ENCODE measurements at places on chromosomes 11 and 22.

DNA sequence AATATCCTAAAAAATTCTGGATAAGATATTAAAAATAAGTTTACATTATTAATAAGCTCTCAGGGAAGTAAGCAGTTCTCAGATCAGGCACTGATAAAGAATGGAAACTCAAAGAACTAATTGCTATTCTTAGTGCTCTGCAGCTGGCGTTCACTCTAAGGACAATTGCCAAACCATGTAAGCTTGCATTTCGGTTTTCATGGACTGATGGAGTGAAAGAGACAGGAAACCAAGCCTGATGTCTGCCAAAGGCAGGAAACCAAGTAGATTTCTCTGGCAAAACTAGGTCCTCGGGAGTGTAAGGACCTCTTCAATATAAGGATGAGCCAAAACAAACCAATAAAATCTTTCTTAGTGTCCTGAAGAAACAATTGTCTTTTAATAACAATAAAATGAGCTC, 355.2 kb downstream of the RAB38 start:
- DNase-seq: no peak

DNA sequence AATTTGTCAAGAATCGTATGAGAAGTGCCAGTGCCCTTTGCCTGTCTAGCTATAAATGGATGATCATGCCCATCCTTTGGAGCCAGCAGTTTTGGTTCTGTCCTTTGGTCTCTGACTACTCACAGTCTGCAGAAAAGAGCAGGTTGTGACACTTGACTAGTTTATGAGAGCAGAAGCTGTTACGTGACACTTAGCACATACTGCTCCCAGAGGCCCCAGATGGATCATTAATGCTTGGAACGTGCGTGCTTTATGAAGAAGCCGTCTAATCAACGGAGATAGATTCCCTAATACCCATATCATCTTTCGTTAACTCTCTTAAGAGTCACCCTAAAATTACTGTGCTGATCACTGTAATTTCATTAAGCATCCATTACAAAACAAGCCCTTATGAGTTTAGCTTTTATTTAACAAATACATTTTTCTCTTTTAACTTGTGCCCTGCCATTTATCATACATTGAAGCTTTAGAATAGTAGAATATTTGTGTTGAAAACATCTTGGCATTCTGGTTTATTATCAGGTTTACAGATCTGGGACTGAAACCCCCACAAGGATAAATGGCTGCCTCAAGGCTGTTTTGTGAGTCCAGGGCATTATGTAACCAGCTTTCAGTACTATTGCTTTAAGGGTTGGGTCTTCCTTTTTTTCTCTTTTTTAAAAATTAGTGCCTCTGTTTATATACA, 47.0 kb upstream of the ADORA2A start:
- no peak for DNase-seq

- DNase-seq: no peak
Observed at GRCh38 chr11:82903843-82904586, 2.5 kb downstream of the DDIAS start.

GRCh38 chr11:10807493-10808234, 1.1 kb downstream of the EIF4G2 start:
- DNase-seq: peak; percentile 69

DNA sequence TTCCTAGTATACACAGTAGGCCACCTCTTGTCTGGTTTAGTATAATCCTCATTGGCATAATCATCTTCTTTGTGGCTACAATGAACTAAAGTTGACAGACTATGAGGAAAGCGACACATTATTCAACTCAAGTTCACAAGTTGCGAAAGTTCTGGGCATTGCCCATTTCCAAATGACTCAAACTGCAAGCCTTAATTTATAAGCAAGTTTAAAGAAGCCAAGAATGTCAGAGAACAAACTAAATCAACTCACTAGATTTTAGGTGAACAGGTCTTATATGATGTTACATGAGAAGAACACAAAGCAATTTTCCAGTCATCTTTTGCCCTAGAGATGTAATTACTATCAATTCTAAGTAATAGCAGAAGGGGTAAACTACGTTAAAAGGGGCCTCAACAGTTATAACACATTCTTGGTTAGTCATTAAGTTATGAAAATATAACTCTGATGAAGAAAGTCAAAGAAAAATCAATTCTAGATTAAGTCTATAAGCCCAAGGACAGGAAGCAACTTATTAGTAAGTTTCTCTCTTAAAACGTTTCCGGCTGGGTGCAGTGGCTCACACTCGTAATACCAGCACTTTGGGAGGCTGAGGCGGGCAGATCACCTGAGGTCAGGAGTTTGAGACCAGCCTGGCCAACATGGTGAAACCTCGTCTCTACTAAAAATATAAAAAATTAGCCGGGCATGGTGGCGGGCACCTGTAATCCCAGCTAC, 21.5 kb downstream of the PICALM start:
- no peak for DNase-seq

- DNase-seq: no peak
Observed at GRCh38 chr11:110513846-110514437, 84.2 kb downstream of the FDX1 start.

DNA sequence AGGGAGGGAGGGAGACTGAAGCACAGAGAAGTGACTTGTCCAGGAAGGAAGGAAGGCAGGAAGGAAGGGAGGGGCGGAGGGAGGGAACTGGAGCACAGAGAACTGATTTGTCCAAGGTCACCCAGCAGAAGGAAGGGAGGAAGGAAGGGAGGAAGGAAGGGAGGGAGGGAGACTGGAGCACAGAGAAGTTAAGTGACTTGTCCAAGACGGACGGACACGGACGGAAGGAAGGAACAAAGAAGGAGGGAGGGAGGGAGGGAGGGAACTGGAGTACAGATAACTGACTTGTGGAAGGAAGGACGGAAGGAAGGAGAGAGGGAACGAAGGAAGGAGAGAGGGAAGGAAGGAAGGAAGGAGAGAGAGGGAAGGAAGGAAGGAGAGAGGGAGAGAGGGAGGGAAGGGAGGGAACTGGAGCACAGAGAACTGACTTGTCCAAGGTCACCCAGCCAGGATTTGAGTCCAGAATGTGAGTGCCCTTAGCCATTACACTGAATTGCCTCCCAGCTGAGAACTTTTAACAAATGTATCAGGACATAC, 1.5 kb downstream of the SLC35F2 start:
- DNase-seq: no peak

GRCh38 chr22:27903805-27904473, 15.1 kb downstream of the PITPNB start:
- no peak for DNase-seq

DNA sequence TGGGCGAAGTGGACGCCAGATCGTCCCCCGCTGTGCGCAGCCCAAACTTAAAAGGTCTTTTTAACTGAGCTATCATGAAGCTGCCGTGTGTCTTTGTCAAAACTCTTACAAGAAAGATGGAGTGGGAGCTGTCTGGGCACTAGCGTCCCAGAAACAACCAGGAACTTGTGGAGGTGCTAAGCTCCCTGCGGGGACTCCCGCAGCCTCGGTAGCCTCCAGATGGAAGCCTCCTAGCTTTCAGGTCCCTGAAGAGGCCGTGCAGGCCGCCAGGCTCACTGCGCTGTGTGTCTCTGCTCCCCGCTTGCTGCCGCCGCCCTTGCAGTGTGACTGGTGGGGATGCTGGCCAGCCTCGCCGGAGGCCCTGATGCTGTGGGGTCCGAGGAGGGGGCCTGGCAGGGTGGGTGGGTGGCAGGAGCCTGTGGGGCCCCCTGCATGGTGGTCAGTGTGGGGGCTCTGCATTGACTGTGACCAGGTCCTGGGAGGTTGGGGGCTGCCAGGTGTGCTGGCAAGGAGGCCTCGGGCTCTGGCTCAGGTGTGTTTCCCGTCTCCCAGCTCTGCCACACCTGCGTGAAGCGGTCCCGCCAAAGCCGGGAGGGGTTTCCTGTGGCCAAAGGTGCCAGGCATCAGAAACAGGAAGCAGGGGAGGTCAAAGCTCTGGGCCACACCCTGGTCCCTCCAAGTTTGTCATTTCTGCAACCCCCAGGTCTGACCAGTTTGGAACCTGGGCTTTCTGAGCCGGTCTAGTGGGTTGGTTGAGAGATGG, 1.2 kb downstream of the TRABD start:
- DNase-seq: peak; percentile 39

GRCh38 chr22:43090130-43090789, 1.1 kb upstream of the TTLL1 start:
- peak; percentile 61 for DNase-seq

- DNase-seq: no peak
Observed at GRCh38 chr11:102430158-102430836, 22.3 kb downstream of the TMEM123 start.

- DNase-seq: no peak
Observed at GRCh38 chr11:60890696-60891095, 15.7 kb downstream of the PRPF19 start.

- DNase-seq: no peak
Observed at GRCh38 chr22:32281072-32281471, 25.9 kb upstream of the SLC5A4 start.

GRCh38 chr11:126084608-126084912, 21.9 kb upstream of the CDON start:
- DNase-seq: no peak

- no peak for DNase-seq
Observed at GRCh38 chr11:47136921-47137320, 39.8 kb downstream of the ARFGAP2 start.

DNA sequence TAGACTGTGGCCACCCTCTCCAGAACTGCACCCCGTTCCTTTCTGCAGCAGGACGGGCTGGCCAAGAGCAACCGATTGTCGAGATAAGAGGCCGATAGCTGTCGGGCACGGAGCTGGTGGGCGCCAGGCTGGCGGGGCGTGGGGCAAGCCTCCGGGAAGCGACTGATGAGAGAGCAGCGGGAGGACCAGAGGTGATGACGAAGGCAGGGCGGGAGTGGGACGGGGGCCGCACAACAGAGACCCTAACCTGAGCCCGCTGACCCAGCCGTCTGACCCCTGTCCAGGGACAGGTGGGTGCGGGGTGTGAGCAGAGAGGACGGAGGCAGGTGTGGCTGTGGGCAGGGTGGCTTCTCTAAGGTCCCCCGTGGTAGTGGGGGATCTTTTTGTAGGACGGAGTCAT, 7.3 kb upstream of the BRSK2 start:
- no peak for DNase-seq

DNA sequence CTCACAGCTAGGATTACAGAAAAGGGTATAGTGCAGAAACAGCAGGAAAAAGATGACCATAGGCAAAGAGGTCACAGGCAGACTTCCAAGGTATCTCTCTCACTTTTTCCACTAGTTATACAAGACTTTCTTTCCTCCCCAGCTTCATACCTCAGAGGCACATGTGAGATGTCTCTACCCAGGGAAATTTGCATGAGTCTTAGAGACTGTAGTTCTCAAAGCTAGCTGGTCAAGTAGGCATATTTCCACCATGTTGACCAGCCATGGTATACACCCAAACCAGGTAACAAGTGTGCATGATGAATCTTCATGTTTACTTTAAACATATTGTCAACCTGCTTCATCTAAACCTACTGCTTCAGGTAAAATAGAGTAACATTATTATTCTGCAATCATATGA, 27.9 kb downstream of the PRMT3 start:
- no peak for DNase-seq

DNA sequence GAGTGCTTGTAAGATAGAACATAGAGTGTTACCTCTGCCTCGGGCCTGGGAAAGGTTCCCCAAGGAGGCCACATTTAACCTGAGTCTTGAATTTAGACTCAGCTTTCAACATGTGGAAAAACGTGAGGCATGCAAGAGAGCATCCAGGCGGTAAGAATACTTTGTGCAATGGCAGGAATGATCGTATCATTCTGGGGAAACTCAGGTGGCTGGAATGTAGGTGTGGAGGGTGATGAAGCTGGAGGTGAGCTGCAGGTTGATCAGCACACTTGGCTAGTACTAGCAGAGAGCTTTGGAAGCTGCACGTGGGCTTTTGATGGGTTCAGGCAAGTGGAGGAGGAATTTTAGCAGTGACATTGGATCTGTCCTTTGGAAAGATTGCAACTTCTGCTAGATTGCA, 270.3 kb upstream of the RAG2 start:
- no peak for DNase-seq

GRCh38 chr22:38950527-38951295, 6.7 kb upstream of the APOBEC3A start:
- DNase-seq: no peak

DNA sequence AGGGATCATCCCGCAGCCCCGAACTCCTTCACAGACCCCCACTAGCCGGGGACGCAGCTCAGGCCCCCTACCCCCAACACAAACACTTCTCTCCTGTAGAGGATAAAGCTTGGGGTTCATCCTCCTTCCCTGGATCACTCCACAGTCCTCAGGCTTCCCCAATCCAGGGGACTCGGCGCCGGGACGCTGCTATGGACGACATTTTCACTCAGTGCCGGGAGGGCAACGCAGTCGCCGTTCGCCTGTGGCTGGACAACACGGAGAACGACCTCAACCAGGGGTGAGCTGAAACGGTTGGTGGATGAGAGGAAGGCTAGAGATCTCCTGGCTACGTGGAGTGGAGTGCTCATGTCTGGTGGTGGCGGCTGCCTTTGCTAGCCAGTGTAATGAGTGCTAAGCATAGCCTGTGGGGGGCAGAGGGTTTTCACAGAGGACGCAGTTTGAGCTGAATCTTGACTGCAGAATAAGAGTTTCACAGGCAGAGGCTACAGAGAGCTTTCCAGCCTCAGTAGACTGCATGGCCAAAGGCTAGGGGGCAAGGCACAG, 580 bp downstream of the ILK start:
- peak; percentile 52 for DNase-seq

DNA sequence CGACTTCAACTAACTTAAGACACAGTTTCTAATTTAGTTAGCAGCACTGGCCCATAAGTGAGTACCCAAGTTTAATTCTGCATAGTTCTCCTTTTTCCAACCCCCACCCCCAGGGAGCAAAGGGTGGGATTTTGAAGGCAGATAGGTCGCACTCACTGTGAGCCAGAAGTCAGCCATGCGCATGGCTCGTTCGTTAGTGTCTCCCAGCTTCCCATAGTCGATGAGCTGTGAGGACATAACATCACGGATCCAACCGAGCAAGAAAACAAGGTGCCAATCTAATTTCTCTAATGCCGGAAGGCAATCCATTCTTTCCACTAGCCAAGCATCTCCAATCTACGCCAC, 577 bp downstream of the MRPL17 start:
- peak; percentile 29 for DNase-seq

DNA sequence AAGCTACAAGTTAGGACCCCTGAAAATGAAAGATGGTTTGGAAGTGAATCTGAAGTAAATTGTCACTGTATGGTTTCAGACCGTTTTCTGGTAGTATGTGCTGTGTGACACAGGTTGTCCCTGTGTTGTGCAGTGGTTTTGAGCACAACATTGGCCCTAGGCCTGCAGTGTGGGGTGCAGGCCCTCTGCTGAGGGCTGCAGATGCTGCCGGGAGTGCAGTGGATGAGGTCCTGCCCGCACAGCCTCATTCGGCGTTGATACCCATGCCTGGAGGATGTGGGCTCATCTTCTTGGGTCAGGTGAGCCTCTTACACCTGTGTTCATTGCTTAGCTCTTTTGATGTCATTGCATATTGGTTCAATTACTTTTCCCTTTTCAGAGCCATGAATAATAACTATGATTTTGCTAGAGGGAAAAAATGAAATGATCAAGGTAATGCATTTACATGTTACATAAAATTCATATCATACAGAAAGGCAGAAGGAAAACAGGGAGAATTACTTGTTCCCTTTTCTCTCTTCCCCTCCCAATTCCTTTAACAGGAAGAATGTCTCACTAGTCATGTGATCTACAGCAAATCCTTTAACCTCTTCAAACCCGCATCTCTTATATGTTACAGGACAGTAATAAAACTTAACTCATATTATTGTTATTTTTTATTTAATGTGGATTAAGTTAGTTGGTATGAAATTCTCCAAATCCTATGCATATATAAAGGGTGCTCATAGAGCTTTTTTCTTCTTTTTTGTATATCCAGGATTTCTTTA, 48.7 kb downstream of the PTPRJ start:
- no peak for DNase-seq
